ENCODE measurements at places on chromosomes 6 and 20.

GRCh38 chr6:146856296-146856695 lies 257.5 kb downstream of the ADGB start:
- no peak for DNase-seq

DNA sequence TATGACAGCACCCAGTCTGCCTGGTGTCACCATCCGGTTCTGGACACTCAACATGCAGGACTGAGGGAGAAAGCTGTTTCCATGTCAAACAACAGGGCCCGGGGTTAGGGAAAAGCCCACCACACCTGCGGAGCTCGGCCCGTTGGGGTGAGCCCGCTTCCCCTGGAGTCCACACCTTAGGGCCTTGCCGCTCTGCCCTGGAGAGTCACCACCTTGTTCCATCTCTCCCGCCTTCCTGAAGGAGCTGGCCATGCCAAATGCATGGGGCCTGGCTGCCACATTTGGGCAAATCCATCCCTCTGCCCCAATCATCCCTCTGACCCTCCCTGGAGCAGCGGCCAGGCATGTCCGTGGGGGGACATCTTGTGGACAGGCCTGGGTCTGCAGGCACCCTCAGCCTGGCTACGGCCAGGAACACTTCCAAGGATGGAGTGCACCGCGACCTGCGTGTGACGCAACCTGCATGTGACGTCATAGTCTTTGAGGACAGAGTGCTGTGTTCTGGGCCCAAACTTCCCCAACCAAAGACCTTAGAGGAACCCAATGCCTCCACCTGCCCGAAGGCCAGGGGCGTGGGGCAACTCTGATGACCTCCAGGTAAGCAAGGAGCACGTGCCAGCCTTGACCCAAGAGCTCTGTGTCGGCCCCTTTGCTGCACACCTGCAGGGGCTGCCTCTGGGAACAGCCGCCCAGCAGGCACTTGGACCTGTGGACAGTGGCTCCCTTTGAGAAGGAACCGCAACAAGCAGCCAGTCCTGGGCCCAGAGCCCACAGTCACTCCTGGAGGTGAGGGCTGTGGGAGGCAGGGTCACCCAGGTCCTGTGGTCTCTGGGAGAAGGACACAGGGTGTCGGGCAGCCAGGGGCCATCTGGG lies 1.7 kb downstream of the CABLES2 start:
- DNase-seq = no peak

DNA sequence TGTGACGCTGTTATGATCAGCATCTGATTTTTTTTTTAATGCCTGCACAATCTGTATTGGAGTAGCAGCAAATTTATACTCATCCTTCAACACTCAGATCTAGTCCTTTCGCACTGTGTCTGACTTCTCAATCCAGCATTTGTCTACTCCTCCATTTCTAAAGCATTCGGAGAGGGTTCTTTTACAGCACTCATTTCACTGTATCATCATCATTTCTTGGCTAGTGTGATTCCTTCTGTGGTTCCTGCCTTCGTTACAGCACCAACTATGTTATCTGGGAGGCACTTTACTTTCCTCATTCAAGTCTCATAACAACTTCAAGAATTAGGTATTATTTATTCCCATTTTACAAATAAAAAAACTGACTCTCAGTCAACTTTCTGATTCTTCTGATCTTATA lies 18.0 kb downstream of the NUDT3 start:
- DNase-seq = no peak

- DNase-seq = no peak
Observed at GRCh38 chr6:132675002-132675401, 16.0 kb upstream of the TAAR1 start.

GRCh38 chr20:17680836-17681725 lies 961 bp downstream of the RRBP1 start:
- no peak for DNase-seq

DNA sequence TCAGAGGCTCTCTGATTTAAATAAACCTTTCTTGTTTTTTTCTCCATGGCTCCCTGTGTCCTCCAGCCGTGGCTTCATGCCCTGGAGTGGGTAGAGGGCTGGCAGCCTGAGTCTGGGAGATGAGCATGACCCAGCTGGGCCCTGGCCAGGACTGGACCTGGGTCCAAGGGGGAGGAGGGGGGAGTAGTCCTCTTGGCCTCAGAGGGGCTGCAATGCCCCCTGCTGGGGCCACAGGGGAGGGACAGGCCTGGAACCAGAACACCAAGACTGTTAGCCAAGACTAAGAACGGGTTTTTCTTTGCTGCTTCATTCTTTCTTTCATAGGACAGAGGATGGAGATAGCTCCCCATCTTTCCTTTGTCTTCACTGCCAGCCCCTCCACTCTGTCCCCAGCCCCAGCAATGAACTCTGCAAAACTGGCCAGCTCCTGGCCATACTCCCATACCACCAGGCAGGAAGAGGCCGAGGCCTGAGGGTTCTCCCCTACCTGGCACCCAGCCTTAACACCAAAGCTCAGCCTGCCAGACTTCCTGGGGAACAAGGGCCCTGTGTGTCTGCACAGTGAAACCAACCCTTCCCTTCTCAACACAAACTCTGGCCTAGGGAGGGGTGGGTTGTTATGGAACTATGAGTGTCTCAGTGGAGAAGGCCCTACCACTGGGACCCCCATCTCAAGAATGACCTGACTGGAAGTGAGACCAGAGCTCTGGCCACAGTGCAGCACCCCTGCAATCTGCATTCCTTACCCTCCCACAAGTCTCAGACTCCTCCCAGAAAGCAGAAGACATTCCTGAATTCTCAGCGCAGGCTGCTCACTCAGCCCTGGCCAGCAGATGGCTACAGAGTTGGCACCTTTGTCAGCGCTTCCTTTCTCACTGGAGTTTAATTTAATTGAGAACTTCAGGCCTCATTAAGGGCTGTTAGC lies 11.0 kb downstream of the SLC29A1 start:
- DNase-seq = no peak
